ENCODE measurements at places on chromosomes 1 and 21.

- peak; percentile 51 for DNase-seq
Measured at GRCh38 chr1:20589331-20590278, 708 bp downstream of the CDA start.

GRCh38 chr1:4174291-4175200 lies 274.5 kb upstream of the C1orf174 start:
- no peak for DNase-seq

DNA sequence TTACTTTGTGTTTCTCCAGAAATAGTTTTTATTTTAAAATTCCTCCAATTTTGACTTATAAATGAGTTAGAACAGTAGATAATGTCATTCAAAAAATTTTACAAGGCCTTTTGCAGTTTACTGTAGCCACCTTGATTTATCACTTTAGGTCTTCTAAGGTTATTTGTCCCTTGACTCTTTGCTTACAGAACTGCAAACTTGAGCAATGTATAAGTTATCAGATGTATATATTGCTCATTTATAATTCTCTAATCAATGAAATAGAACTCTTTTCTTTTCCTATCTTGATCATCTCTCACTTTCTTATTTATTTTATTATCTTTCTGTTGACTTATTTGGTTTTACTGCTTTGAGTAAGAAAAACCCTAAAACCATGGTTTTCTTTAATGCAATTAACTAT lies 5.8 kb upstream of the SPTA1 start:
- DNase-seq: no peak

DNA sequence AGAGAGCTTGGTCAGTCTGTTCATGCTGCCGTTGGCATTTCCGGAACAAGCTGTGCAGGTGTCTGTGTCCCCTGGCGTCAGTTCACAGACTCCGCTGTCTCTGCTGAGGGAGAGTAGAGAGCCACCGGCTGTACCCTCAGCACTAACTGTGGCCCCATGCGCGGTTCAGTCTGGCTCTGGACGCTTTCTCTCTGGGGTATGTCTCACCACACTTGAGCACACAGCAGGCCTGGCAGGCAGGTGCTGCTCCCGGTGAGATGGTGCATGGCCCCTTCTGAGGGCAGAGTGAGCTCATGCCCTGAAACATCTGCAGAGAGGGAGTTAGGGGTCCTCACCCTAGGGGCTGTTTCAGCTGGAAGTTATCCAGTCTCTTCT lies 60.0 kb upstream of the TLR5 start:
- no peak for DNase-seq

DNA sequence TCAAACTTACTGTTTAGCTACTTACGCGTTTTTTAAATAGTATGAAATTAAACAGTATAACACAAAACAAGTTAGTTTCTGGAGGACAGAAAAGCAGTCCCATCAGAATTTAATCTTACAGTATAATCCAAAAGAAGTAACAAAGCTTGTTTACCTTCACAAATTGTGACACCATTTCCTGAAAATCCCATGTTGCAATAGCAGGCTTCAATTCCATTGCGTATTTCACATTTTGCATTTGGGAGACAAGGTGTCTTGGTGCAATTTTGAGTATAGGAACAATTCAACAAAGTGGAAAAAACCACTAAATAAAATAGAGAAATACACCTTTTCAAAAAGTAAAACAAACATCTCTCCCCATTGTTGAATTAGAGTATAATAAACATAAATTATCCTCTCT lies 1.6 kb downstream of the ADGRL4 start:
- DNase-seq: no peak

DNA sequence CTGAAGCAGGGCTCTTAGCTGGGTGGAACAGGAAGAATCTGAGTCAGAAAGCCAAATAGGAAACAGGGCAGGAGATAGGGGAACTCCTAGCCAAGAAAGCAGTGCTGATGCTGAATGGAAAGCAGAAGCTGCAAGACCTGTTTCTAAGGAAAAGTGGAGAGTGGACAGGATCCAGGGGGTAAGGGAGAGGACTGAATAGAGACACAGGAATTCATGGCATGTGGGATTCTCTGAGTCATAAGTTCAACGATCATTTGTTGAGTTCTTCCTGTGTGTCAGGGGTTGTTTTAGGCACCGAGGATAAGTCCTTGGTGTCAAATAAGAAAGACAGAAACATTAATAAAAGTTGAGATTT lies 153.8 kb upstream of the FGGY start:
- peak; percentile 91 for DNase-seq

DNA sequence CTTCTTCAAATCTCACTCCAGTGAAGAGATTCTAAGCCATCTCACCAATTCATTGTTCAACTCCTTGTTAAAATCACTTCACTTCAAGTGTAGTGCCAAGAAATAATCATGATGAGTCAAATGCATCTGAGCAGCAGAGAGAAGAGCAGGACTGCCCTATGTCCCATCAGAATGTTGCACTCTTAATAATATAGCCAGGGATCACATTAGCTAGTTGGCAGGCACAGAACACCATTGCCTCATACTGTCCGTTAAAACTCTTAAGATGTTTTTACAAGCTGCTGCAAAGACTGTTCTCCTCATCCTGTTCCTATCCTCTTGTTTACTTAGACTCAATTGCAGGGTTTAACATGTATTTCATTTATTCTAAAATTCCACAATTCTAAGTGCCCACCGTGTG lies 432.9 kb downstream of the PLPP3 start:
- no peak for DNase-seq

DNA sequence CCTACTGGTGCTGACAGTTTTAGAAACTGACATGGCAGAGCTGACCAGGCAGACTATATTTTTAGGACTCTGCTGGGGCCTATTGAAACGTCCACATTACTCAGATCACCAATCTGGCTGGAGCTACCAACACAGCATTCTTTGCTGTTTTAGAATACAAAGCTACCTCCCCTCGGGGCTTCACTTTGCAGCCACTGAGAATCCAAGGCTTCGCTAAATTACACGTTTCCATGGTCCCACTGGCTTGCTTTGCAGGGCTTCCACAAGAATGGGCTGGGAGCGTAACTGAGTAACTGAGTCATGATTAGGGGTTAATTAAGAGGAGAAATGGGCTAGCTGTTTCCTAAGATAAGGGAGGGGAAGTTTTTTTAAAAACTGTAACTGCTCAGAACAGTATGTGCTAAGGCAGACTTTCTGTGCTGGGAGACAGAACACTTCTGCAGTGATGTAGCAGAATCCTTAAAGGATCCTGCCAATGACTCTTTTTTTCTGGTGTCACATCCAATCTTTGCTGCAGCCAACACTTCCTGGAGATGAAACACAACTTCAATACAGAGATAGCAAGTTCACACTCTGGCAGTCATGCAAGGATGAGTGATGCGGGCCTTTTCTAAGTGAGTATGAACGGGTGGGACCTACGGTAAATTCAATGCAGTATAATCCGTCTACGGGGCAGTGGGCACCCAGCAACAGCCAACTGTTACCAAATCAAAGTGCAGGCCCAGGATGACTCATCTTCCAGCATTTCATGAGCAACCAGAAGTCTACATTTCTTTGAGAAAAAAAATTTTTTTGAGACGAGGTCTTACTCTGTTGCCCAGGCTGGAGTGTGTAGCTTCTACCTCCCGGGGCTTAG lies 21.5 kb downstream of the NDUFS5 start:
- peak; percentile 35 for DNase-seq

GRCh38 chr1:107894605-107895004 lies 70.4 kb downstream of the VAV3 start:
- DNase-seq: no peak

DNA sequence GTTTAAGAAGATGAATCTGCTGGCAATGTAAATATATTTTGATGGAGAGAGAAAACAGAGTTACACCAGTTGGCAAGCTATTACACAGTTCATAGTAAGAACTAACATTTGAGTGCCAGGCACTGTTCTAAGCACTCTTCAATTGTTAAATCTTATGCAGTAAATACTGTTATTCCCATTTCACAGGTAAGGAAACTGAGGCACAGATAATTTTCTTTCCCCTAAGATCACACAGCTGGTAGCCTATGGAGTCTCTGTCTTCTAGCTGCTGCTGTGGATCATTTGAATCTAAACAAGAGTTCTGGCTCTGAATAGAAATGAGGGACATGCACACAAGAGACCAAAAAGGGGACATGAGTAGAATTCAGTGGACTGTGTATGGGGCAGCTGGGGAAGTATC lies 8.0 kb downstream of the ANGPTL1 start:
- no peak for DNase-seq

DNA sequence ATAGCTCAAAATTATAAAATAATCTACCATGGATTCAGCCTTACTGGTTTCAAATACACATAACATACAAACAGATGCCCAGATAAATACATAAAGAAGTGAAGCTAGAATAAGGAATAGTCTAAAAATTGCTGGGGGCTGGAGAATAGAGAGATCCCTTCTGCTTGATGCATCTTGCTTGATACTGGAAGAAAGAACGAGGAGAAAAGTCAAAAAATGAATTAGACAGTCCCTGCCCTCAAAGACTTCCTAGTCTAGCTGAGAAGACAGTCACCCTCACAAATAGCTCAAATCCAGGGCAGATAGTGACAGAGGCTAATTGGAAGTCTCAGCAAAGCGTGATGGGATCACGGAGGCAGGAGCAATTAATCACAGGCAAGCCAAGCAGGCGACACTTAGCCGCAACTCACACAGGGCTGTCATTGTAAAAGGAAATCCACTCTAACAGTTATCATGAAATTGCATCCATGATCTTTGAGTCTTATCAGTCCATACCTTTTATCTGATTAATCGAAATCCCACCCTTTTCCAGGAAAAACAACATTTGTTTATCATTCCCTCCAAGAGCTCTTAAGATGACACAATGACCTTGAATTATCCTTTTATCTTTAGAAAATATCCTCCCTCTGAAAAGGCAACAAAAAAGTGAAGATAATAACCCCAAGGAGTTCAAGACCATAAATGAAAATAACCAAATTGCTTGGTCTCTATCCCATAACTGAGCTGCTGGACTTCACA lies 59.7 kb upstream of the TIAM1 start:
- DNase-seq: no peak

- DNase-seq: peak; percentile 98
Measured at GRCh38 chr1:234970731-234971476, 157.7 kb downstream of the TOMM20 start.

DNA sequence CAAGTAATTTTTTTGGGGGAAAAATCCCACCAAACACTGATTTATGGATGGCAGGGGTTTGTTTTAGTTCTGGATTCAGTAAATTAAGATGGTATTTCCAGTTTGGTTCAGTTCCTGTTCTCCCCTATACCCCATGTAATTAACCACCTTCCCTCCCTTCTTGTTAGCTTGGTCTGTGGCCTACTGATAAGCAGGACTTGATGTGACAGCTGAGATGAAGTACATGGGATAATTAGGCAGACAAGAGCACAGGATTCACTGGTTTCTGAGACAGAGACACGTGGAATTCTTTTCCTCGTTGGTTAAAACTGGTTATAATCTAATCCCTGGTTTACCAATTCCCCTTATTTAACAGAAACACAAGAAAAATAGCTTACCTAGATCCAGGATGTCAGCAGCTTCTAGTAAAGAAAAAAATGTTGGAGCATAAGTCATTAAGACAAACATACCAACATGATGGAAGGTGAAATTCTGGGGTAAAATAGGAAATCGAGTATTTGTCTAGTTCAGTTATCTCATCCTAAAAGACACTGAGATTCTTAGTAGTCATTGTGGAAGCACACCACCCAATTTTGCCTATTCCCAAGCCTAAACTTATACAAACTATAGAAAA lies 81.5 kb downstream of the SCMH1 start:
- DNase-seq: no peak

- peak; percentile 89 for DNase-seq
Measured at GRCh38 chr1:187001198-187001889, 172.6 kb downstream of the PLA2G4A start.

GRCh38 chr1:12549460-12550349 lies 68.3 kb downstream of the DHRS3 start:
- peak; percentile 65 for DNase-seq

GRCh38 chr1:78281580-78281979 lies 209.2 kb upstream of the PTGFR start:
- DNase-seq: no peak

GRCh38 chr1:94115900-94116436 lies 5.0 kb downstream of the ABCA4 start:
- DNase-seq: no peak

DNA sequence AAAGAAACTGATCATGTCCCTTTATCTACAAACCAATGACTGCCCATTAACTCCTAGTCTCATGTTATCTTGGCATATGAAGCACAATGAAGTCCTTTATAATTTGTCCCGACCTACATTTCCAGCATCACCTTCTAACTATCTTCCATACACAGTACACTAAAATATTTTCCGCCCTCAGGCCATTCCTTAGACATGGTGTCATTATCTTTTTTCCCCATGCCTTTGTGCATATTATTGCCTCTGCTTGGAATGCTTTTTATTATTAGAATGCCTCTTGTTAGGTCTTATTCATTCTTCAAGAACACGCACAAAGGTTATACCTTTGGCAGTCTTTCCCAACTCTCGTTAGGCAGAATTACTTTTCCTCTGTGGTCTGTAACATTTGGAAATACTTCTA lies 39.6 kb downstream of the ATG4C start:
- DNase-seq: no peak

- DNase-seq: no peak
Measured at GRCh38 chr1:3680488-3681230, 28.3 kb downstream of the TP73 start.

- DNase-seq: no peak
Measured at GRCh38 chr1:30806381-30807317, 49.1 kb upstream of the LAPTM5 start.

GRCh38 chr1:207673399-207673798 lies 28.5 kb downstream of the CR1L start:
- no peak for DNase-seq

DNA sequence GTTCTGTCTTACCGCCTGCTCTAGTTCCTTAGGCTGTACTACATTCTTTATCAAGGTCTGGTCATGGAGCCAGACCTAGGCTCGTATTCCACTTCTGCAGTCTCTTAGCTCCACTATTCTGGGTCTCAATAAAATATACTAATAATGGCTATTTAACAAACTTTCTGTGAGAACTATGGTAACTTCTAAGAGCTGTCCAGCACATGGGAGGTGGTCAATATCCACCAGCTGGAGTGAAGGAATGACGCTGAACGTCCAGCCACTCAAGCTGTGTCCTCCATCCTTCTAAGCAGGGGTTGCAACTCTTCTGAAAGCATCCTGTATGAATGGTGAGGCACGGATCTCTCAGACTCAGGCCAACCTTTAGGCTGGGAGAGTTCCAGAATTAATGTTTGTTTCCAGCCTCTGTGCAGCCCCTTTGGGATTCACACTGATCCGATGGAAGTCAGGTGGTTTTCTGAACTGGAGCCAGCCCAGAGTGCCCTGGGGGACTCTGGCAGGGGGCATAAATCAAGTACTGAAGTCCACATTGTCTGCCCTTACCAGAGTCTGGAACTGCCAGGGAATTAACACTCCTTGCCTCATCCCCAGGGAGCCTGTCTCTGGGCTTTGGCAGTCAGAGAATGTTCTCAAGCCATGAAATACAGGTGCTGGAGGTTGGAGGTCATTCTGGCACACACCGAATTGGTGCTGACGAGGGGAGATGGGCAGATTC lies 57.4 kb downstream of the BRINP2 start:
- DNase-seq: no peak

- no peak for DNase-seq
Measured at GRCh38 chr1:150132372-150132771, 17.3 kb upstream of the PLEKHO1 start.
